ENCODE measurements at places on chromosomes 11 and 22.

DNA sequence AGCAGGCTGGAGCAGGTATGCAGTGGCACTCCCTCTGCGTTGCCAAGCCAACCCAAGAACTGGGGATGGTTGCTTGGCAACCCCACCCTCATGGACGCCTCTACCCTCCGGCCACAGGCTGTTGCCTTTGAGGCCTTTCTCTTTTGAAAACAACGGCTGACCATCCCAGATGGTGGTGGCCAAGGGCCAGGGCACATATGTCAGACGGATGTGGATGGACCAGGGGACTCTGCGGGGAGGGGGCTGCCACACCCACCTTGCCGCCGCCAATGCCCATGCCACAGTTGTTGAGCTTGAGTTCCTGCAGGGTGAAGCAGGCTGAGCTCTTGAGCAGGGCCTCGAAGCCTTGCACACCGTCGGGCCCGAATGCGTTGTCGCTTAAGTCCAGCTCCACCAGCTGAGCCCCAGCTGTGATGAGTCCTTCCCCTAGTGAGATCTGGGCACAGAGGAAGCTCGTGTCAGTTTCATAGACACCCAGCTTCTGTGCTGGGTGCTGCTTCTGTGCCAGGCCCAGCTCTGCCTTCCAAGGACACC is 21.5 kb downstream of the RANGAP1 start:
- no peak for DNase-seq

- DNase-seq, result no peak
These were observed 42.8 kb upstream of the YWHAH start for GRCh38 chr22:31901388-31902137.

GRCh38 chr22:20153945-20154344 is 3.1 kb upstream of the CCDC188 start:
- no peak for DNase-seq

- no peak for DNase-seq
These were observed 23.7 kb downstream of the PAK1 start for GRCh38 chr11:77450227-77450626.

DNA sequence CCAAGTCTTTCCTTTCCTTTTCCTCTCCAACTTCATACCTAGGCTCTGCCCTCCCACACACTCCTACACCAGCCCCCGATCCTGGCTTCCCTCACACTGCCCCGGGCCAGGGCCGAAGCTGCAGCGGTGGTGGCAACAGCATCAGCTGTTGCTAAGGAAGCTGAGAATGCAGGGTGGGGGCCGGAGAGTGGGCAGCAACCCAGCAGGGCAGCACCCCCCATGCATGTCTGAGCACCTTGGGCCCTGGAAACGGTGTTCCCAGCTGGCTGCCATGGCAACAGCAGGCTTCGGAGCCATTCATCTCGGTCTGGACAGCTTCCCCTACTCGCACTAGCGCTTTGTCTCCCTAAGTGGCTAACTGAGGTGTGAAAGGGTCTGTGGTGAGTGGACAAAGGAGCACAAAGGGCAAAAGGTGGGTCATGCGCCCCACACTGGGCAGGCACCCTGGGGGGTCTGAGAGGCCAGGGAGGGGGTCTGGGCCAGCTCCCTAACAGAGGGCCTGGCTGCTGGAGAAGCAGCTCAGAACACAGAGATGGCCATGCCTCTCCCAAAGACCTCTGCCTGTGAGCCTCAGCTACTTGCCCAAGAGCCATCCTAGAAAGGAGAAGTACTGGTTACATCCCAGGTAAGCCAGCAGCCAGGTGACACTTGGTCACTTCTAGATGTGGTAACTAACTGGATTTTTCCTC is 42.1 kb upstream of the JAM3 start:
- peak; percentile 56 for DNase-seq

DNA sequence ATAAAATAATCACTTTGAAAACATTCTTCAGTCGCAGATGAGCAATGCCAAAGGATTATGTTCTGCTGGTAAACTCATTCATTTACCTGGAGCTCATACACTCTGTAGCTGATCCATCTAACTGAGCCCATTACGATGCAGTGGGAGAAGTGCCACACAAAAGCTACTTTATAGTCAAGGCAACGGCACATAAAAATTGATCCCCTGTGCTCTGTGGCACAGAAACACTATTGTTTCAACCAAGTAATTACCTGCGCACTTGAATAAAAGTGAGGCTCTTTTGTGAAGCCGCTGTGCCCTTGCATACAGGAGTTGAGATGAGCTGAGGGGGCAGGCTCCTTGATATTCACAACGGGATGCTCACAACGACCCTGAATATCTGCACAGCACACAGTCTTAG is 7.2 kb downstream of the DKK3 start:
- no peak for DNase-seq

DNA sequence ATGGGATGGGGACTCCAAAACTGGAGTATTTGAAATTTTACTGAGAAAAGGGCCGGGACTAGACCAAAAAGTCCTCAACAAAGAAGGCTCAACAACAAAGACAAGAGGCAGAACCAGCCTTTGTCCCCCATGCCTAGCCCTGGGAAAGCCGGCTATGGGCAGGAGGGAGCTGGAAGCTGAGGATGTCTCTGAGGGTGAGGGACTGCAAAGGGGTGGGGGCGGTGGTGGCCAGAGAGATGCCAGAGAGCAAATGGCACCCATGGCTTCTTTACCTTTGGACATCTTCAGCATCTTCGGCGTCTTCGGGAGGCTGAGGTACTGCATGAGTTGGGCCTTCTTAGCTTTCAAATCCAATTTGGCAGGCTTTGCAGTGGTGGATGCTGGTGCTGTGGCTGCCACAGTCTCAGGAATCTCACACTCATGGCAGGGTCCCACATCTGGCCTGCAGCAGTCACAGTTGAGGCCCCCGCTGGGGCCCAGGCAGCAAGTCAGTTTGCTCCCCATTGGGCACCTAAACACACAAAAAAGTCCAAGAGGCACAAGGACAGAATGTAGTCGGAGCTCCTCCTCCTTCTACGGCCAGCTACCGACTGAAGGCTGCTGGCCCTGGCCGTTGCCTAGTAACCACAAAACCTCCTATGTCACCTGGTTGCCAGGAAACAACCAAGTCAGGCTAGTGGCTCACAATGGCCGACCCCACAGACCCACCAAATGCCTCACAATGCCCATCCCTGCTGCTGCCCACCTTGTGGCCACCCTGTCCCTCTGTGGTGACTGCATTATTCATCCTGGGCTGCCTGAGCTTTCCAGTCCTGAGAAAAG is at the start of gene C22orf42:
C22orf42 (minus strand) TSS at position 592 of the 822 bp plus-strand sequence; CDS start at position 504, 88 bp downstream.
- DNase-seq, result no peak

- DNase-seq, result no peak
These were observed 54.2 kb downstream of the DENND5A start for GRCh38 chr11:9210922-9211320.

DNA sequence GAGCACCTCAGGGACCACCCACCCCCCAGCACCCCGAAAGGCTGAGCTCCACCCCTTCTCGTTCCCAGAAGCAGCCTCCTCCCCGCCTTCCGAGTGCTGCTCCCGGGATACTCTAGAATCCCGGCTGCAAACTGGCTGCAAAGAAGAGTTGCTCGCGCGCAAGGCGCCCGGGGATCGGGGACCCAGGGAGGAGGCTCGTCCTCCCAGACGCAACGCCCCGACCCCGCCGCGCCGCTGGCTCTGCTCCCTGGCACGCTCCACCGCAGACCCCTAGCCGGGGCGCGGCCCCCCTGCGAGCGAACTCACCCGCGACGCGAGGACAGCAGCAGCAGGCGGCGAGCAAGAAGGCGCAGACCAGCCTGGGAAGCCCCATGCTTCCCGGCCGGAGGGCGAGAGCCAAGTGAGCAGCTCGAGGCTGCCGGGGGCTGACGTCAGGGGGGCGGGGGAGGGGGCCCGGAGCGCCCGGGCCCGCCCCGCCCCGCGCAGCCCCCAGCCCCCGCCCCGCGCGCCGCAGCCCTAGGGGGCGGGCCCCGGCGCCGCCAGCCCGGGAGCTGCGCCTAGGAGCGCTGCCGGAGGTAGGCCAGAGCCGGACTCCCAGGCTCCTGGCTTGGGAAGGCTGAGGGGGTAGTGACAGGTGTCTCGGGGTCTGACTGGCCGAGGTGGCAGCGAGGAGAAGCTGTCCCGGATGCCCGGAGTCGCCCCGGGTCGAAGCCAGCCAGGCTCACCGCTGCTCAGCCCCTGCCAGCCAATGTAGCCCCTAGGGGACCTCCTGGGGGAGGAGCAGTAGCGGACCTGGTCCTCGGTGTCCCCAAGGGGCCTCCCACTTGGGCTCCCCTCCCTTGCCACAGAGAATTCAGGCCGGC is at the start of gene MCAM:
MCAM (minus strand) TSS at position 402 of the 863 bp plus-strand sequence; CDS start at position 373, 29 bp downstream.
- DNase-seq, result peak; percentile 43

DNA sequence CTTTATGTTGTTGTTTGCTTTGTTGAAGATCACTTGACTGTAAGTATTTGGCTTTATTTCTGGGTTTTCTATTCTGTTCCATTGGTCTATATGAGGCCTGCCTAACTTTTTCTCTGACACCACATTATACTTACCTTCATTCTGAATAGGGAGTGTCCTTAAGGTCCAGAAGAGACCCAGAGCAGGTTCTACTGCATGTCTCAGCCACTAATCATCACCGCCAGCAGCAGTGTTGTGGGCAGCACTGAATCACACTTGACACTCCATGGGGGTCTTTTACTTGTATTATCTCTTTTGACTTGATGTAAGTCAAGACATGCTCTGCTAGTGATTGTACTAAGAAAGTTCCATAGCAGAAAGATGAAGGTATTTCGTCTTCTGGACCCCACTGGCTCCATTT is 274.9 kb downstream of the TENM4 start:
- no peak for DNase-seq

- no peak for DNase-seq
These were observed 847.3 kb downstream of the JRKL start for GRCh38 chr11:97237151-97237550.

DNA sequence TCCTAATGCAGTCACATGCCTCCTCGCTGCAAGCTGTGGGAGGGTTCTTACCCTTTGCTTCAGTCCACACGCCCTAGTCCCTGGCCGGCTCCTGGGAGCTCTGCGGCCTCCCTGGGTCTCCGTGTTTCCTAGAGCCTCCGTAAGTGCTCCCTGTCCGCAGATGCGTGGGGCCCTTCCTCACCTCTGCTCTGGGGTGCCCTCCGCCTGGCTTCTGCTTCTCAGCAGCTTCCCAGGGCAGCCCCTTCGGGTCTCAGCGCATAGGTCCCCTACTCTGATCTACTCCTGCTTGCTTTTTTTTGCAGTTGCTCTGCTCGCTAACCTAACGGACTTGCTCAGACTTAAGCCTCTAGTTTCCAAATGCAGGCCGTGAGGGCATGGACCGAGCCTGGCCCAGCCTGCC is 22.4 kb downstream of the CAPN1 start:
- DNase-seq, result no peak

GRCh38 chr11:27423125-27423524 is 49.5 kb downstream of the LGR4 start:
- DNase-seq, result no peak

GRCh38 chr22:29907753-29908515 is 25.0 kb downstream of the MTMR3 start:
- DNase-seq, result no peak

- no peak for DNase-seq
These were observed 12.0 kb upstream of the EFCAB6 start for GRCh38 chr22:43823911-43824665.

DNA sequence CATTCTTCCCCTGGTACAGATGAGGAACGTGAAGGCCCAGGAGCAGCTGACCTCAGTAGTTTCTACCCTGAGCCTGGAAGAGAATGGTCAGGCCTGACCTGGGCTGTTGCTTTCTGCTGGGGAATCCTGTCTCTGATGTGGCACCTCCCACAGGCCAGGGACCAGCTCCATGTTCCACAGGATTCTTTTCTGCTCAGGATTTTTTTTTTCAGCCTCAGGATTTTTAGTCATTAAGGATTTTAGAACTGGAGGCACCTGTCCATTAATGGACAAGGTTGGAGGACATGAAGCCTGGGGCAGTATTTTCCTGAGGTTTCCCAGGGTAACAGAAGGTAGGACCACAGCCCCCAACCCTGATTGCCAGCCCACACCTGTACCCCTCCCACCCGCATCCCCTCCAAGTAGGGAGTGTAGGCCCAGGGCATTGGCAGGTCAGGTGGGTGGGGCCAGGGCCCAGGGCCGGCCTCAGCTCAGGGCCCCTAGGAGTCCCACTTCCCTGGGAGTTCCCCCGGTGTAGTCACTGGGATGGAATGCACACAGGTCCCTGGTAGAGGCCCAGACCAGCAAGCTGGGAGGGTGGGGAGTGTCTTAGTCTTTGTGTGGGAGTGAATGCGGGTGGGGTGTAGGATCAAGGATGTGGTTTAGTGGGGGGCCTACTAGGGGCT is 16.1 kb downstream of the BIK start:
- DNase-seq, result no peak

DNA sequence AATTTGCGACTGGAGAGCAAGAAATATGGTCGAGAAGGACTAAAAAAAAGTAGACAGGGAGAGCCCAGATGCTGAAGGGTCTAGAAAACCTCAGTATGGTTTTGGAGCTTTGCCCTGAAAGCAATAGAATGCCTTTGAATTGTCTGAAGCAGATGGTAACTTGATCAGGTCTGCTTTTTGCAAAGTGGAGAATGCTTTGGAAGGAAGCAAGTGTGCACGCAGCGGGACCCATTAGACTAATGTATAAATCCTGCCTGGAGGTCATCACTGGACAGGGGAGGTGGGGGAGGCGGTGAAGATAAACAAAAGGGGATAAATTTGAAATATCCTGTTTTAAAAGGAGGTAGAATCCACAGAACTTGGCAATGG is 757 bp upstream of the HINFP start:
- no peak for DNase-seq

DNA sequence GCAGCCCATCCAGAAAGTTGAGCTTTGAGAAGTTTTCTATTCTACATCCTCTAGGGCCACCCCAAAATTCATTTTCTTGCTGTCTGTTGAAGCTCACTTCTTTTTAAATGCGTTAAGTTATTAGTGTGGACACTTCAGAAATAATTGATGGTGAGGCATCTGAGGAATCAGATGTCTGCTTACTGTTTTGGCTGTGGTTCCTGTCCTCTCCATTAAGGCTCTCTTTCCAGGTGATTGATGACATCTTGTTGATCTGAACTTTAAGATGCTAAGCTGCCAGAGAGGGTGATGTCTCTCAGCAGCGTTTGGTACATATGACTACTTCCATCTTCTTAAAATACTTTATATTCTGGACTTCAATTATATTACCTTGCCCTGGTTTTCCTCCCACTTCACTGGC is 45.2 kb downstream of the FAT3 start:
- no peak for DNase-seq

Data from endothelial cell (in vitro differentiated cells).